ENCODE measurements at places on chromosomes 4 and X.

DNA sequence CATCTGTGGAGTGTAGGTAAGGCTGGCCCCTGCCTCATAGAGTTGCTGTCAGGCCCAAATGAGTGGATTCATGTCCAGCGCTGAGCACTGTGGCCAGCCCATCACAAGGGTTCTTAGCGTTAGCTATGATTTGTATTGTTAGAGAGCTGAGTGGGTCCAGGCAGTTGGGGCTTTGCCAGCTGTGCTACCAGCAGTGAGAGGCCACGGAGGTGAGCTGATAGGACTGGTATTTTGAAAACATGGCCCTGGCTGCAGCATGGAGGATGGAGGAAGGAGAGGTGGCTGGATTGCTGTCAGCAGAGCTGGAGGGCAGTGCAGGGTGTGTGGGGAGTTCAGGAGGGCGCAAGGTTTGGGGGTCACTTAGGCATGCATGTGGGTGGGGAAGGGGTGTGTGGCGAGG, 69.8 kb downstream of the PSAPL1 start:
- no peak for DNase-seq

DNA sequence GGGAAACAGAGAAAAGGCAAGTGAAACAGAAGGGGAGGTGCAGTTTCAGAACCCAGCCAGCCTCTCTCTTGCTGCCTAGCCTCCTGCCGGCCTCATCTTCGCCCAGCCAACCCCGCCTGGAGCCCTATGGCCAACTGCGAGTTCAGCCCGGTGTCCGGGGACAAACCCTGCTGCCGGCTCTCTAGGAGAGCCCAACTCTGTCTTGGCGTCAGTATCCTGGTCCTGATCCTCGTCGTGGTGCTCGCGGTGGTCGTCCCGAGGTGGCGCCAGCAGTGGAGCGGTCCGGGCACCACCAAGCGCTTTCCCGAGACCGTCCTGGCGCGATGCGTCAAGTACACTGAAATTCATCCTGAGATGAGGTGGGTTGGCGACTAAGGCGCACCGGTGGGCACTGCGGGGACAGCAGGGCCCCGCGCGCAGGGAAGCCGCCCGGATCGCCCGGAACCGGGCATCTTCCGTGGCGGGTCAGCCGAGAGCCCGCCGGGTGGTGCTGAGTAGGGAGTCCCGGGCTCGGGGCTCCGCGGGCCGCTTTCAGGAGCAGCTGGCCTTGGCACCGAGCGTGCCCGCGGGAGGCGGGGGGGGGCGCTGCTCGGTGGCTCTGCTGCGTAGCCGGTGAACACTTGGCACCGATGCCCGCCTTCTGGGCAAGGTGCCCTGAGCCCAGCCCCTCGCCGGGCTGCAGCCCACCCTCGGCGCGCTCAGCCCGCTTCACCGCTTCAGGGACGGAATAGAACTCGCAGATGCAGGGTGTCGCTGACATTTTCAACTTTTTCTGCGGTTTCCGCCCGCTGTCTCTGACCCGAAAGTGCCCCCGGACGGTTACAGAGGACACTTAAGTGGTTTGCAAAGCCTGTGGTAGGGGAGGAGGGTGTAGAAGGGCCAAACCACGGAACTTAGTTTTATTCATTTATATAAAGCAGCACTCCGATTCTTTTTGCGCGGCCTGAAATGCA, at the start of gene CD38:
Gene CD38 (plus strand): TSS at position 40 of the 953 bp plus-strand sequence. CDS start 87 bp downstream, at position 127.
- no peak for DNase-seq

DNA sequence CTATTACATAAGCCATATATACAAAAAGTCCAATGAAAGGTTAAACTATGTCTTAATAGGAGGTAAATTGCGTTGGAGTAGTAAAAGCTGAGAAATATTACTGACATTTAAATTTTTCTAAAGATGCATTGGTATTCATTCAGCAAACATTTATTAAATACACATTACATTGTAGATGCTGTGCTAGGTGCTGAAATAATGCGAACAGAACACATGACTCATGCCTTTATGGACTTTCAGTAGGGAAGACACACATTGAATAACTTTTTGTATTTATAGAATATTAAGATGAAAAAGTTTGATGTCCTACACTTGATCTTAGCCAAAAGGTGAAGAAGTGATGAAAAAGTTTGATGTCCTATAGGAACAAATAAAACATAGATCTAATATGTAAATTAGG, 871.1 kb upstream of the SLIT2 start:
- no peak for DNase-seq

GRCh38 chrX:136742721-136743379, 37.9 kb downstream of the ARHGEF6 start:
- no peak for DNase-seq

GRCh38 chr4:123587983-123588494, 191.4 kb downstream of the SPRY1 start:
- peak; percentile 63 for DNase-seq

DNA sequence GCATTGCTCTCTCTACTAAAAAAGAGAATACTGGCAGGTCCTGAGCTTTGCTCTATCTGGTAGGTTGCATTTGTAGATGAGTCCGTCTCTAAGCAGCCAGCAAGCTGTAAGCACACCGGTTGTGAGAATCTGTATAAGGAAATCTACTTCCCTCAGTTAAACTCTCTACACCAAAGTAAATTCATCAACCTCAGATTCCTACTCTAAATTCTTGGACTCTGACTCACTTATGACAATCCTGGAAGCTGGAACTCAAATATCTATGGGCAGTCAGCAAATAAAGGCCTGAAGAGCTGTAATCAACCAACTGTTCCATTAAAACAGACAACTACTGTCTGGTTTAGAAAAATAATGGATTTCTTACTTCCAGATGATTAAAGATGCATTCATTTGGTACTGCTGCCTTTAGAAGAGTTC, 37.9 kb downstream of the FAT1 start:
- DNase-seq: peak; percentile 35

GRCh38 chrX:101265869-101266428, 25.2 kb downstream of the TAF7L start:
- no peak for DNase-seq

- DNase-seq: no peak
Measured at GRCh38 chr4:88738180-88738579, 40.6 kb upstream of the NAP1L5 start.

DNA sequence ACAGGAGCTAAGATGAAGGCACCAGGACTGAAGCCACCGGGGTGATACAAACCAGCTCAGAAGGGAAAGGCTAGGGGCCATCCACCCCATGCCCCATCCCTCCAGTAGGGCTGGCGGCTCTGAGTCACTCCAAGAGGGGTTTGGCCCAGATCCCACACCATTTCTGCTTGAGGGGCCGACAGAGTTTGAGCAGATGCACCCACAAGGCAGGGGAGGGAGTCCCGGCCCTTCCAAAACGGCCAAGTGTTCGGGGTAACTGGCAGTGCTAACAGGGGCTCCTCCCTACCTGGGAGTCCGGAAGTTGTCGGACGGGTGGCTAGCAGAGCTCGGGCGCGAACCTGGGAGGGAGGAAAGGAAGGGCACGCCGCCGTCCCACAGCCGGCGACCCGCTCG, 412 bp downstream of the SLC10A3 start:
- DNase-seq: no peak

- no peak for DNase-seq
Measured at GRCh38 chr4:185219551-185220344, 10.3 kb downstream of the SNX25 start.

- no peak for DNase-seq
Measured at GRCh38 chr4:150942539-150942938, 72.5 kb downstream of the LRBA start.

- no peak for DNase-seq
Measured at GRCh38 chr4:139720806-139721205, 55.2 kb downstream of the MGST2 start.

DNA sequence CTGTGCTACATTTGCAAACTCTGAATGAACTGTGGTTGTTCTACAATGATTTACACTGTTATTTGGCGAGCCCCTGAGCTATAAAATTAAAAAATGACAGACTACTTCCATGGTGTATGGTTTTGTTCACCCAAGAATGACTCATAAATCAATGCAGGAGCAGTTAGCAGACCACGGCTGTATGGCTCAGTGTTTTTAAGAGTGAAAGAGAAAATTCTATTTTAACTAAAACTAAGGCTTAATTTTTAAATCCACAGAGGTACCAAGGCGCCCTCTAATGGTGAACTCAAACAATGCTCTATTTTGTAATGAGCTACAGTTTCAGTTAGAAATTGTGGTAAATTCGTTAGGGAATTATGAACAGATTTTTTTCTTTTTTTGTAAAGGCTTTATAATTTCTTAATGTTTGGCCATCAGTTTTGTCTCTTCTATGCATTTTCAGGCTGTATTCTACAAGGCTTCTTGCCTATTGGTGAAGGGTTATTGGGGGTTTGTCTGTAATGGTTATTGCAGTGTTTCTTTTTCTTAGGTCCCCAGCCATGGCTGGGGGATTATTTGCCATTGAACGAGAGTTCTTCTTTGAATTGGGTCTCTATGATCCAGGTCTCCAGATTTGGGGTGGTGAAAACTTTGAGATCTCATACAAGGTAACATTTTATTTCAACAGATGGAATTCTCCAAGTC, 32.5 kb downstream of the HMGB2 start:
- DNase-seq: peak; percentile 3

DNA sequence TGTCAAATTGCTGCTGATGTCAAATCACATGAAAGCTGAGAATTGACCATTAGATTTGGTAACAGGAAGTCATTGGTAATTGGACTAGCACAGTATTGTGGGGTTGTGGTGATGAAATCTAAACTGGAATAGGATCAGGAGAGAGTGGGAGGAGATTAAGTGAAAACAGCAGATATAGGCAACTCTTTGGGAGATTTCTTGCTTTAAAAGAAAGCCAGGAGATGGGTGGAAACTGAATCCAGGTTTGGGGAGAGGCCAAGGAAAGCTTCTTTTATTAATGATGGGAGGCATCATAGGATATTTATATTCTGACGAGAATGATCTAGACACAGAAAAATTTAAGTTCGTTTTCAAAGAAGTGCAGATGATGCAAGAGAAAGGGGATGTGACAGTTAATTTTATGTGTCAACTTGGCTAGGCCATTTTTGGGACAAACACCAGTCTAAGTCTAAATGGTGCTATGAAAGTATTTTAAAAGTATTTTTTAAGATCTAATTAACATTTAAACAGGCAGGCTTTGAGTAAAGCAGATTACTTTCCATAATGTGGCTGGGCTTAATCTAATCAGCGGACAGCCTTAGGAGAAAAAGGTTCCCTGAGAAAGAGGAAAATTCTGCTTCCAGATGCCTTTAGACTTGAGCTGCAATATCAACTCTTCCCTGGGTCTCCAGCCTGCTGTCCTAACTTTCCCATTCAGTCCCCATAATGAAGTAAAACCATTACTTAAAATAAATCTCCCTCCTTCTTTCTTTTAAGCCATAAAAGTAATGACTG, 24.7 kb downstream of the SEC24D start:
- no peak for DNase-seq

DNA sequence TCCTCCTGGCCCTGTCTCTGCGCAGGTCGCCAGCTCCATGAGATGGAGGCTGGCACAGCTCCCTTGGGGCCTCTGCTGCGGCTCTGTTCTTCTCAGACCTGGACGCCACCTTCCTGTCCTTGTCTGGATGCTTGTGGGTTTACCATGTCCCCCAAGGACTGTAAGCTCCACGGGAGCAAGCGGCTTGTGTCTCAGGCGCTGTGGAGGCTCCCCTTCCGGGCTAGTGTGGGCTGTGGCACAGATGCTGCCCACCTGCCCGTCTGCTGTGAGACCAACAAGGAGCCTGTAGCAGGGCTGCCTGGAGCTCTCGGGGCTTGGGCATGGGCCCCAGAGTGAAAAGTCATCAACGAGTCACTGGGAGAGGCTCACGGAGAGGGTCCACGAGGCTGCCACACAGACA, 25.2 kb downstream of the NAT8L start:
- DNase-seq: no peak

DNA sequence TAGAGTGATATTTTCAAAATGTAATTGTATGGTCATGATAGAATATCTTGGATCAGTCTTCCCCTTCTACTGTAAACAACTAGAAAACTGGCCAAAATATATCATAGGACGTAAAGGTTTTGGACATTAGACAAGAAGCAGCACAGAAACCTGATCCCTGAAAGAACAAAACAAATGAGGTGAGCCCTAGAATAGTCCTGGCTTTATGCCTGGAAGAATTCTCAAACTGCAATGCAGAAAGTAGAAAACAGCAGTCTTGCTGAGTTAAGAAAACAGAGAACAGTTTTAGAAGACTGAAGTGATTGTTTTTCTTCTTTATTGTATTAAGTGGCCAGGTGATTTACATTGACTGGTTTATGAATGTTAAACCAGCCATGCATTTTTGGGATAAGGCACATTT, 19.5 kb downstream of the NSUN7 start:
- no peak for DNase-seq

- peak; percentile 36 for DNase-seq
Measured at GRCh38 chr4:6047130-6047673, 29.0 kb upstream of the C4orf50 start.

- no peak for DNase-seq
Measured at GRCh38 chr4:184932343-184932742, 85.9 kb upstream of the HELT start.

GRCh38 chrX:105488716-105489115, 268.2 kb upstream of the TEX13A start:
- no peak for DNase-seq

GRCh38 chr4:102807345-102807744, 20.0 kb downstream of the UBE2D3 start:
- DNase-seq: no peak
